ENCODE measurements at places on chromosomes 2 and 18.

- no peak for DNase-seq
Observed at GRCh38 chr2:134167015-134167414, 86.9 kb upstream of the MGAT5 start.

DNA sequence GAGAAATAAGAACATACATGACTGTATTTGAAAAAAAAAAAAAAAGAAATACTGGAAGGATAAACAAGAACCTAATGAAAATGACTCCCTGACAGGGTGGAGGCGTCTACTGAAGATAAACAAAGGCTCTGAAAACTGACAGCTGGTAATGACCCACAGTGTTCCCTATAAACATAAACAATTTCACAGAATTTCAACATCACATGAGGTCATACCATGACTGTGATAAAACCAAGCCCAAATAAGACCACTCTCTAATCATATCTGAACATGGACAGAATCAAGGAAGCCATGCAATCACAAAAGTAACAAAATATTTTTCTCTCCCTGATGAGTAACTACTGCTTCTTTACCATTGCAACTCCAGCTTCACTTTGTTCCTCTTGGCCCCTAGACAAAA lies 159.3 kb downstream of the FAM124B start:
- DNase-seq, result no peak

- no peak for DNase-seq
Observed at GRCh38 chr2:71461304-71461671, 7.9 kb downstream of the DYSF start.

DNA sequence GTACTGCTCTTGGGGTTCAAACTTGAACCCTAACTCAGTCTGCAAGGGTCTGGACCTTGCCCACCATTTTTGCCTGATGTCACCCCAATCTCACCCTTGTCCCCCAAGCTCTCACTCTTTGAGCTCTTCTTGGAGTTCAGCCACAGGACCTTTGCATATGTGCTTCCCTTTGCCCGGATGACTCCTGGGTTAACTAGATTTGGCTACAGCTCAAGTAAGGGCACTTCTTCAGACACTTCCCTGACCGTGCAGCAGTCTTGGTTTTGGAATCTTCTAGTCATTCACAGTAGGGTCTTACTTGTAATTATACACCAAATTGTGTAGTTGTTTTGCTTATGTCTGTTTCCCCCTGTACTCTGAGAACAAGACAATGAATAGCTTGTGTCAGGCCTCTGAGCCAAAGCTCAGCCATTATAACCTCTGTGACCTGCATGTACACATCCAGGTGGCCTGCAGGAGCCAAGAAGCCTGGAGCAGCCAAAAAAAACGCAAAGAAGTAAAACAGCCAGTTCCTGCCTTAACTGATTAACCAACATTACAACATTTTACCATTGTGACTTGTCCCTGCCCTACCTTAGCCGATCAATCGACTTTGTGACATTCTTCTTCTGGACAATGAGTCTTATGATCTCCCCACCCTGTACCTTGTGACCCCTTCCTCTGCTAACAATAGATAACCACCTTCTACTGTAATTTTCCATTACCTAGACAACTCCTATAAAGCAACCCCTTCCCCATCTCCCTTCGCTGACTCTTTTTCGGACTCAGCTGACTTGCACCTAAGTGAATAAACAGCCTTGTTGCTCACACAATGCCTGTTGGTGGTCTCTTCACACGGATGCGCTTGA lies 1.0 kb upstream of the MOGAT1 start:
- no peak for DNase-seq

DNA sequence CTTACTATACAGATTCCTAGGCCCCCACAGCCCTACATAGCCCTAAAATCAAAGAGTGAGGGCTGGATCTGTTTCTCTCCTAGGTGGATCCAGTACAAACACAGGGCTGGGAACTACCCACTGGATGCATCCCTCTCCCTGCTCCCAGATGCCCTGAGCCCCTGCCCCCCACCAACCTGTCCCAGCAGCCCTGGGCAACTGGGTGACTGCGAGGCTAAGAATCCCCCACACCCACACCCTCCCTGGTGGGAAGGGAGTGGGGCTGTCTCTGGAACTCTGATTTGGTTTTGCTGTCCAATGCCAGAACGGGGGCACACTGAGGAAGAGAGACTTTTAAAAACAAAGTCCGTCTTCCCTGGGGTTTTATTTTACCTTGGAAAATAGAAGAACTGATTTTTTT lies 113.1 kb downstream of the SMAD7 start:
- no peak for DNase-seq

GRCh38 chr2:223590964-223591363 lies 11.2 kb downstream of the SCG2 start:
- no peak for DNase-seq

- no peak for DNase-seq
Observed at GRCh38 chr18:50559752-50560680, at the start of gene MAPK4. TSS of gene MAPK4 (plus strand) at chr18:50560087. CDS start at chr18:50663959, 103,872 bp downstream.

DNA sequence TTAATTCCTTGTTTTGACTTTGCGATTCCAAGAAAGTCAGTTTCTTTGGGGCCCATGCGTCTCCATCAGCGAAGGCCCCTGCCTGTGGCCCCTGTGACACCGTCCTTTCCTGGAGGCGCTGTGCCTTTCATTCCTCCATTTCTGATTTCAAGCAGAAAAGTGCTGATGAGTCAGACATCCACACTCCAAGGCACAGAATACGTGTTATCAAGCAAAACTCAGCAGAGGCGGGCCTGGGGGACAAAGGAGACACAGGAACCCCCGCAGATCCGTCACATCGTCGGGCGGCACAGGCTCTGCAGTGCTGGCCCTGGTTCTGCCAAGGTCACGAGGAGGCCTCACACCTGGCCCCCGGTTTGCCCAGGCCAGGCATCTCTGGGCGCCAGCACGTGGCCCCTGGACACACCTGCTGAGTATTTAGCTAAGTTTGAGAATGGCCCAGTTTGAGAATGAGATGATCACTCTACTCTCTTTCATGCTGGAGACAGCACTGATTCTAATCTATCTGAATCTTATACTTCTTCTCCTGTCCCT lies 7.2 kb upstream of the SALL3 start:
- DNase-seq, result no peak

GRCh38 chr2:186605041-186605440 lies 15.2 kb downstream of the ITGAV start:
- no peak for DNase-seq

DNA sequence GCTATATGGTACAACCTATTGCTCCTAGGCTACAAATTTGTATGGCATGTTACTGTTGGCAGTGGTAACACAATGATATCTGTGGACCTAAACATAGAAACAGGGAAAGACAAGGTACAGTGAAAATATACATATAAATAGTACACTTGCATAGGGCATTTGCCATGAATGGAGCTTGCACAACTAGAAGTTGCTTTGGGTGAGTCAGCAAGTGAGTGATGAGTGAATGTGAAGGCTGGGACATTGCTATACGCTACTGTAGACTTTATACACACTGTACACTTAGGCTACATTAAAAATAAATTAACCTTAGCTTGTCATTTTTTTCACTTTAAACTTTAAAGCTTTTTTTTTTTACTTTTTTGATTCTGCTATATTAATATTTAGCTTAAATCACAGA lies 500.0 kb upstream of the SETBP1 start:
- DNase-seq, result no peak

DNA sequence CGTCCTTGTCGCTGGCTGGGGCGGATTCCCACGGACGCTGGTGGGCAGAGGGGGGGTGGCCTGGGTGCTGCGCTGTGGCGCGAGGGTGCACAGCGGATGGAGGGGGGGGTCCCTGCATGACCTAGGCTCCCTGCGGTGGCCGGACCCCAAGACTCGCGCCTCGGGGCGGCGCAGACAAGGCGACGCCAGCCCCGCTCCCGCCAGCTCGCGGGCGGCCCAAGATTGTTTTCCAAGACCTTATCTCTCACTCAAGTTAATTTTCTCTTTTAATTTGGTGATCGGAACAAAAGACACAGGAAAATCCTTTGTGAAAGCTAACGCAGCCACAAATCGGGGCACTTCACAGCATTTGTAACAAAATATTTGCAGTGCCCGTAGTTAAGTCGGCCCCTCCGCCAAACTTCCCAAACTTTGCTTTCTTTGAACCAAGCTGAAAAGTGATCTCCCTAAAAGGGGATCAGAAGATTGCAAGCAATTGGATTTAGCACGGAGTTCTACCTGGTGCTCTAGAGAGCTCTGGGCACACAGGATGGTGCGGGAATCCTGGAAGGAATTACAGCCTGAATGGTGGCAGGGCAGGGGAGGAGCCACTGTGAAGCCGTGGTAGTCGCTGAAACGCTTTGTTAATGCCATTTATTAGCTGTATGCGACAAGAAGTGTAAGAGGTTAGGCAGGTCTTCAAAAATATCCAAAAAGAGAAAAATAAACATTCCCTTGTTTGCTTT lies 4.8 kb upstream of the ID2 start:
- DNase-seq, result no peak

DNA sequence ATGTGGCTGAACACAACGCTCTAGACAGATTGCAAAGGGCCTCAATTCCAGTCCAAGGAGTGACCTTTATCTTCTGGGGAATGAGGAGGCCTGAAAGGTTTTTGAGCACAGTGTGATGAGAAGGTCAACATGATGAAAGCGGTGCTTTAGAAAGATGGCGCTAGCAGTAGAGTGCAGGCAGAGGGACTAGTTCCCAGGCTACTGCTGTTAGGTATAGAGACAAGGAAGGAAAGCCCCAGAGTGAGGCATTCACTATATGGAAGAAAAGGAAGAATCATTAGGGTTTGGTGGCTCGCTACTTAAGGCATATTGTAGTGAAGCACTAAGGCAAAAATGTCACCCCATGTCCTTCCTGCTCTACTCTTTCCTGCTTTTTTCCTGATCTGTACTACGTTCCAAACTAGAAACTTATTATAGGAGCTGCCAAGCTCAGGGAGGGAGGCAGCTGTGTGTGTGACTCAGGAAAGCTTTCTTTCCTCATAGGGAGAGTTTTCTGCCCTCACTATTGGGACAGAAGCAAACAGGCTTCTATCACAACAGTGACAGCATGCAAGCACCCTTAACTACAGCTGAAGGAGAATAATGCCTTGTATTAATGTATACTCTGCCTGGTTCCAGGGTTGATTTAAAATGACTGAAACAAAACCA lies 160.8 kb upstream of the CAVIN2 start:
- no peak for DNase-seq

Measured in stimulated activated CD8-positive, alpha-beta memory T cell treated with anti-CD3 and anti-CD28 coated beads, Interleukin-15, amount 100 ng/mL, for 4 hours (primary cell).